Central memory CD4-positive, alpha-beta T cell (primary cell): ENCODE measurements at places on chromosomes 4 and X.

DNA sequence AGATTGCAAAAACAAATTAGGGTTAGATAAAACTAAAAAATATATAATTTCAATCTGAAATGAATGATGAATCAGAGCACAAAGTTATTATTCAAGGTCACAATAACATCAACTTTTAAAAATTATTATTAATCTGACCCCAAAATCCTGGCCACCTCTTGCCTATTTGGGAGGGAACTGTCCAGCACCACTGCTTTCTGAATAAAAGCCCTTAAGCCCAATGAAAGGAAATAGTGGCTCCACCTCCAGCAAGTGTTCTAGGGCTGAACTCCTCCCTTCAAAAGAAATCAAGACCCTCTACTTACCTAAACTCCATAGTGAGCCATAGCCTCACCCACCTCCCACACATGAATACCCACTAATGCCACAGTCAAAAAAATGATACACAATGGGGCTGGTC lies 208.2 kb downstream of the PARM1 start:
- DNase-seq = no peak

DNA sequence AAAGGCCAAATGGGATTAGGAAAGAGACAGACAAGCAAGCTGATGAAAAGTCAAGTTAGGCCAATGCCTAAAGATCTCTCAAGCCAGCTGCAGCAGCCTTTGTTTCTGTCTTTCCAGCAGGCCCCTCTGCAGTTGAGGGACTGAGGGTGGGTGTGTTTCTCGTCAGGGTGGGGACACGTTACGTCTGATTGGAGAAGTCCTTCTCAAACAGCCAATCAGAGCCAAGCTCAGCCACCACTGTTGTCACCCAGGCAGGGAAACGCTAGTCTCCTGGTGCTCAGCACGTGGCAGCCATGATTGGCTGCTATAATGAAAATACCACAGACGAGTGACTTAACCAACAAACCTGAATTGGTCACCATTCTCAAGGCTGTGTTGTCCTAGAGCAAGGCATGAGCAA lies 177.1 kb upstream of the LCORL start:
- DNase-seq = no peak

- no peak for DNase-seq
Measured at GRCh38 chr4:14431155-14432134, 570.8 kb upstream of the CPEB2 start.

GRCh38 chrX:130343411-130343810 lies 3.7 kb downstream of the SLC25A14 start:
- DNase-seq = no peak

GRCh38 chrX:16910376-16910775 lies 36.1 kb upstream of the REPS2 start:
- DNase-seq = no peak

DNA sequence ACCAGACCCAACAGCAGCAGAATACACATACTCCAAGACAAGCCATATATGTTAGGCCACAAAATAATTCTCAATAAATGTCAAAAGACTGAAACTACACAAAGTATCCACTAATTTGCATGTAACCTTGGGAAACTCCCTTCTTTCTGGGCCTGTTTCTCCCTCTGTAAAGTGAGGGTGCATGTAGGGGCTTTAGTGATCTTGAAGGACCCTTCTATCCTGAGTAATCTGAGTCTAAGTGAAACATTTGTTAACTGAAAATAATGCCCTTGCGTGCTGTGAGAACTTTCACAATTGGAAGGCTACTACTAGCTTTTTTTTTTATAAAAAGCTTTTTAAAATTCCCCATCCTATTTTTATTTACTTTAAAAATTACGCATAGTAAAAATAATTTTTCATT lies 125.2 kb downstream of the NEXMIF start:
- DNase-seq = no peak
